Activated CD8-positive, alpha-beta memory T cell treated with anti-CD3 and anti-CD28 coated beads, Interleukin-2, amount 50 U/mL, for 4 hours (primary cell): ENCODE measurements at places on chromosomes 2 and 18.

DNA sequence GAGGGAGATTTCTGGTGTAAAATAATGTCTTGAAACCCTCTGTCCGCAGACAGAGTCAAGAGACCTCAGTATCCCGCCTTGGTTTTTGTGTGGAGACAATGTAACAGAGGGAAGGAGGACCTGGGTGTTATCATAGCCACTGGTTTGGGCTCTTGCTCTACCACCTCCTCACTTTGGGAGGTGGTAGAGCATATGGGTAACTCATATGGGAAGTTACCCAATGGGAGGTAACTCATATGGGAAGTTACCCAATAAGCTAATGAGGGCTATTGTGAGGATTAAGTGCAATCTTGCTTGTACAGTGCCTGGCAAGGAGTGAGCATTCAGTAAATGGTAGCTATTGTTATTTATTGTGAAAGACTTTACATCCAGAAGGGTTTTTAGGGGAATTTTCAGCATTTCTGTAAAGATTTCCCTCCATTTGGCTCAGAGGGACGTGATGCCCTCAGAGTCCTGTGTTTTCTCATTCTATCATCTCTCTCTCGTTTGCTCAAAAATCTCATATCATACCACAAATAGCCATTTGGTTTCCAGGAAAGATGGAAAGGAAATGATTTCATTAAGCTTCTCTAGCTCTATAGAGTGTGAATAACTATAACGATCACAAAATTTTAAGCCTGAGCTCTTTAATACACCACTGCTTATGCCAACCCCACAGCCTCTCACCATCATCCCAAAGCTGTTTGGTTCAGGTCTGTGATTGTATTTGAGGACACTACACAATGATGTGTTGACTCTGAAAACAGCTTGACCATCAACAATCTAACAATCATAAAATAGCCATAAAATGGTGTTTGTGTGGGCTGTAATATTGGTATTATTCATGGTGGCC lies 307.7 kb downstream of the STK39 start:
- DNase-seq, result no peak

GRCh38 chr2:149686136-149687051 lies 98.8 kb upstream of the MMADHC start:
- no peak for DNase-seq

GRCh38 chr18:80133124-80133523 lies 24.1 kb downstream of the ADNP2 start:
- no peak for DNase-seq

DNA sequence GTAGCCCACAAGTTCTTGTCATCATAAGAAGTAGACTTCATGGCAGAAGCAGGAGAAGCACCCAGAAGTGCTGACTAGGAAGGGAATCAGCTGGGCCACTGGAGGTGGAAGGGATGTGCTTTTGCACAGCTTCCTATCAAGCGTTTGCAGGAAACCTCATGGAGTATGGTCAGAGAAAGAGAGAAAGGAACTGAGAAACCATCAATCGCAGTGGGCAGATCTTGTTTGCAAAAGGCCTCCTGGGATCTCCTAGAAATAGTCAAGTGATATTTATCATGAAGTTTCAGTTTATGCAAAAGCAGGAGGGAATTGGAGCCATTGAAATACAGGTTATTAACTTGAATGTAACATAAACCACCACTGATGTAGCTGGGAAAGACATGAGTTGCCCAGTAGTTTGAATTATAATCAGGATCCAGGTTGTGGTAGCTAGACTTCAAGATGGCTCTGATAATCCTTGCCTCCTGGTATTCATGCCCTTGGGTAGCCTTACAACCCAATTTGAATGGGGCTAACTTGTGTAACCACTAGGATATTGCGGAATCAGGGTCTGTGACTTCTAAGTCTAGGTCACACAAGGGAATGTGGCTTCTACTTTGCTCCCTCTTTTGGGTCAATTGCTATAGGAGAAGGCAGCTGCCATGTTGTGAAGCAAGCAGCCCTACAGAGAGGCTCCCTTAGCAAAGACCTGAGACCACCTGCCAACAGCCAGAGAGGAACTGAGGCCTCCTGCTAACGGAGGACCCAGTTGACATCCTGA lies 69.8 kb upstream of the TCF4 start:
- no peak for DNase-seq

DNA sequence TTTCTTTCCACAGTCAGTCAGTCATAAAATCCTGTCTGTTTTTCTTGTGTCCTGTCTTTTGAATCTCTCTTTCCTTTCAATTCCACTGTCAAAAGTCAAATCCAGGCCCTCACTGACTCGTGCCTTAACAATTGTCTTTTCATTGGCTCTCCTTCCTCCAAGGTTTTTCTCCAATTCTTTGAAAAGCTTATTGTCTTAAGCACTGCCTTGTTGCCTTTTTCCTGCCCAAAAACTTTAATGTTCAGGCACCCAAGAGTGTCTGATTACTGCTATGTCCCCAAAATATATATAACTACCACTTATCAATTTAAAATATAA lies 13.9 kb upstream of the SULT1C4 start:
- DNase-seq, result no peak

DNA sequence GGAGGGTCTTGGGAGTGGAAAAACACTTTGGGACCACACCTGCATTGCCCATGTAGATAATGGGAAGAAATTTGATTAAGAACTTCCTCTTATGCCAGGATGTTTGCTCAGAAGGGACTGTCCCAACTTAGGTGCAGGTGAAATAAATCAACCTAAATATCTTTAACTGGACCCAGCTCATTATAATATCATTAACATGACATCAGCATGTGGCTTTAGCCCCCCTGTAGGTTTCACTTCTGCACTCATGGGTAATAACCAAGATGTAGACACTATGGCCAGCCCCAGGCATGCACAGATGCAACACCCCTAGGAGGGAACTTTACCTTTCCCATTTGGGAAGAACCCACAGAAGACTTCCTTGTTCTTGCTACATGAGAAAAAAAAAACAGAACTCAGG lies 227.4 kb upstream of the ZNF804A start:
- DNase-seq, result no peak

GRCh38 chr2:69565431-69565839 lies 78.1 kb downstream of the AAK1 start:
- peak; percentile 75 for DNase-seq

GRCh38 chr2:196331143-196331542 lies 159.8 kb upstream of the STK17B start:
- DNase-seq, result no peak

DNA sequence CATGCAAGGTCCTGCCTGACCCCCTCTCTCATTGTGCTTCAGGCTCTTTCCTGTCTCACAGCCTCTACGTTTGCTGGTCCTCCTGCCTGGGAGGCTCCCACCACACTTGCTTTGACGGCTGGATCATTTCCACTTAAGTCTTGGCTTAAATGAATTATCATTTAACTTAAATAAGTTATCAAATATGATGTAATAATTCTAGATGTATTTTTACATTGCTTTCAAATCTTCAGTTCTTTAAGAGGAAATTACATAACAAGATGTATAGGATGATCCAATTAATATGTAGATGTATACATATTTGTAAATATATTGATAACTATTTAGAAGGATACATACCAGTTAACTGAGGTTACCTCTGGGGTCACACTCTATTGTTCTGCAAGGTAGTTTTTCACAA lies 102.6 kb upstream of the SP3 start:
- no peak for DNase-seq
